ENCODE measurements at places on chromosomes 7 and 10.
A peak's percentile ranks its signal among the peaks of the same experiment; 100 is the strongest.

DNA sequence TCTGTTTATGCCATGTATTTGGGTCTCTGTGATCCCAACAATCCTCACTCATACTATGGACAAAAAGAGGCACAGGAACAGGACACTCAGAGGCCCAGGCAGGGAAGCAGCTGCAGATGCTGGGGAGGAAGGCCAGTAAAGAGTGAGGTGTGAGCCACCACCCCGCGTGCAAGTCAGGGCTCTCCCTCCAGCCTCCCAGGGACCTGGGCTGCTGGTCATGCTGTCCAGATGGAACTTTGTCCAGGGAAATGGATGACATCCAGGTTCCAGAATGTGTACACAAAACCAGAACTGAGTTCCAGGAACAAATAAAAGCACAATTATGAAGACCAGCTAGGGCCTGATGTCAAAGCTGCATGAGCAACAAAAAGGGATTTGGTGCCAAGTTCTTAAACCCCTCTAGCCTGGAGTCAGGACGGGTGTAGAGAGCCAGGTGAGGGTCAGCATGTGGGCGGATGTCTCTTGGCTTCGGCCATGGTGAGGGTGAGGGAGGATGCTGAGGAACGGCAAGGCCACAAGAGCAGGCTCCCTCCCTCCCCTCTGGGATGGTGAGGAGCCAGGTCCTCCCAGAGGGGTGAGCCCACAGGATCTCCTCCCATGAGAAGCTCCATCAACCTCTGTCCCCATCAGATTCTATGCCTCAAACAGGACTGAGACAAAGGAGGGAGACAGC lies 739.7 kb downstream of the PARD3 start:
- no peak for DNase-seq

GRCh38 chr10:36808625-36809362 lies 316.6 kb upstream of the ANKRD30A start:
- DNase-seq = no peak

GRCh38 chr10:97059006-97059871 lies 126.5 kb downstream of the SLIT1 start:
- no peak for DNase-seq

DNA sequence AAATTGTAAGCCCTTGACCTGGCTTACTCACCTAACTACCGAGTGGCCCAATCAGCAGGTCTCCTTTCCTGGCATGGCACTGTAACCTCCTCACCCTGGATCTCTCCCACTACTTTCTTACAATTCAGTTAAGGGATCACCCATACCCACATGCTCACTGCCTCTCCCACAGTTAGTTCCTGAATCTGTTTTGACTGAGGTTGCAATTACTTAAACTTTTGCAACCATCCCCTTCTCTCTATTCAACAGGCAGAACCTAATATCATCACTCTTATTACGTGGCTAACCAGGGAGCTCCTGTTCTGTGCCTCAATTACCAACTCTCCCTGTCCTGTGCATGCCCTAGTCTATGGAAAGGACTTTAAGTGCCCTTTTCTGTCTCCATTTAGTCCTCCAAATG lies 84.2 kb upstream of the IKZF1 start:
- DNase-seq = no peak

- DNase-seq = peak; percentile 58
These were observed 111.0 kb upstream of the ANLN start for GRCh38 chr7:36278620-36279172.

GRCh38 chr7:105016068-105016708 lies 2.2 kb downstream of the KMT2E start:
- DNase-seq = no peak

GRCh38 chr7:116377721-116378120 lies 121.8 kb upstream of the CAV2 start:
- no peak for DNase-seq

DNA sequence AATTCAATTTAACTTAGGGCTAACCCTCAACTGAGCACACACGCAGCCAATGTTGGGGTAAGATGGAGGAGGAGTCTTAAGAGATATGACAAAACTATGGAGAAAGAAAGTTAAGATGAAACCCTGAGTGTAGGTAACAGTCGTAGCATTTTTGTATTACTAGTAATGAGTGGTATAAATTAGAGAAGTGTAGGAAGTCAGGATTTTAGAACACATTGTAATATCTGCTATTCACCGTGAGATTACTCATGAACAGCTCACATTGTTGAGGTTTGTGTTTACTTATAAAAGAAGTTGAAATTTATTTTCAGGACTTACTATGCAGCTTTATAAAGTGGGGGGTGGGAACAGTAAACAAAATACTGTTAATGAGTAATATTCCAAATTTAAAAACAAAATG lies 107.2 kb downstream of the ARHGAP21 start:
- DNase-seq = no peak

DNA sequence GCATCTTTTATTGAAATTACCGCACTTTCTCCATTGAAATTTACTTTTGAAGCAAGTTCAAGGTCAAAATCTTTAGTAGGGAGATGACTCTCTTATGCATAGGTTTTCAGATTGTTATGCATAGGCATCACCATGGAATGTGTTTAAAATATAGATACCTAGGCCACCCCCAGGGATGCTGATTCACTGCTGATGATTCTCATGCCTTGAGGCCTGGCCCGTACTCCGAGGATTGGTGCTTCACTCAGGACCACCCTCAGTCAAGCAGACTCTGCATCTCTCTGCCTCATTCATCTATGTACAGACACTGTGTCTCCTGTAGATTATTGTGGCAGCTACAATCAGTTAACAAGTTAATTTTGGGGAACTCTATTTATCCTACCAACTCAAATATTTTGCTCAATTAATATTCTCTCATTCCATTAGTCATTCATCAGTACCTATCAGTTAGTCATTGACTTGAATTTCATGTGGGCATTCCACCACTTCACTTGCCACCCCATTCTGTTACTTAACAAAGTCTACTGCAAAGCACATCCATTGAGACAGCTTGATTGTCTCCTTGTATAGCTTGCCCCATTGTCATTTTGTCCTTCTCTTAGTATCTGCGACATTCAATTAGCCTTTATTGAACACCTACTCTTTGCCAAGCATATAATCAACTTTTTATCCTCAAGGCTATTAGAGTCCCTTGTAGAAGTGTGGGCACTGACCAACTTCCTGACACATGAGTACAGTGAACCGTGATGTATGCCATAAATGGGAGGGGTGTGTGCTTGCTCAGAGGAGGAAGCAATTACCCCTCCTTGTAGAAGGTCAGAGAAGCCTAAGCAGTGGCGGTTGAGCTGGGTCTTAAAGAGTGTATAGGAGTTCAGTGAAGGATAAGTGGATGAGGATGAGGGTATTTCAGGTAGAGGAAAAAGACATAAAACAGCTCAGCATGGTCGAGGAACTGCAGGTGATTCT lies 255.6 kb upstream of the BMPER start:
- no peak for DNase-seq

DNA sequence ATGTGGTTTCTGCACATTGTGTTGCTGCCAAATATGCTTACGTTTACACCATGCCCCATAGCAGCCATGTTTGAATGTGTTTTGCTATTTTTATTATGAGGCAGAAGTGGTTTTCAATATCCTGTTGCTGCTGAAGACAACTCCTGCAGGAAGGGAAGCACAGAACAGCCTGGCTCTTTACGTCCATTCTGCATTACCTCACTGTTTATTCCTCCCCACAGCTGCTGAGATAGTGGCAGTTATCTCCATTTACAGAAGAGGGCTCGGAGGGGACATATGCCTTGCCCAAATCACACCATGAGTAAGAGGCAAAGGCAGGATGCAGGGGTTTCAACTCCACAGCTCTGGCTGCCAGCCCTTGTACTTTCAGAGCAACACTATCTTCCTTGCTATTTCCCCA lies 35.3 kb downstream of the PLPP4 start:
- DNase-seq = no peak

GRCh38 chr7:91373111-91373800 lies 109.0 kb downstream of the FZD1 start:
- DNase-seq = no peak

GRCh38 chr10:55704950-55705349 lies 656.1 kb downstream of the ZWINT start:
- no peak for DNase-seq

DNA sequence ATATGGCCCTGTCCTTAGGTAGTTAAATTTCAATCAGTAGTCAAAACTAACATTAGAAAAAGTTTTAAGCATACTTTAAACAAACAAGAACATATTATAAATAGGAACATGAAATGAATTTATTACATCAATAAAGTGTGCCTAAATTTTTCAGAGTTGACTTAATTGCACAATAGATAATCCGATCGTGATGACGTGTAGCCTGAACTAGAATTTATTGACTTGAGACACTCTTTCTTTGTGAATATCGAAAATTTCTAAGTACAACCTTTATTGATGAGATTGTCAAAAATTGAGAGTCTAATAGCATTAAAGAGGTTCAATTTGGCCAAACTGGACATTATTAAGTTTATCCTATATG lies 56.0 kb downstream of the CALD1 start:
- no peak for DNase-seq

DNA sequence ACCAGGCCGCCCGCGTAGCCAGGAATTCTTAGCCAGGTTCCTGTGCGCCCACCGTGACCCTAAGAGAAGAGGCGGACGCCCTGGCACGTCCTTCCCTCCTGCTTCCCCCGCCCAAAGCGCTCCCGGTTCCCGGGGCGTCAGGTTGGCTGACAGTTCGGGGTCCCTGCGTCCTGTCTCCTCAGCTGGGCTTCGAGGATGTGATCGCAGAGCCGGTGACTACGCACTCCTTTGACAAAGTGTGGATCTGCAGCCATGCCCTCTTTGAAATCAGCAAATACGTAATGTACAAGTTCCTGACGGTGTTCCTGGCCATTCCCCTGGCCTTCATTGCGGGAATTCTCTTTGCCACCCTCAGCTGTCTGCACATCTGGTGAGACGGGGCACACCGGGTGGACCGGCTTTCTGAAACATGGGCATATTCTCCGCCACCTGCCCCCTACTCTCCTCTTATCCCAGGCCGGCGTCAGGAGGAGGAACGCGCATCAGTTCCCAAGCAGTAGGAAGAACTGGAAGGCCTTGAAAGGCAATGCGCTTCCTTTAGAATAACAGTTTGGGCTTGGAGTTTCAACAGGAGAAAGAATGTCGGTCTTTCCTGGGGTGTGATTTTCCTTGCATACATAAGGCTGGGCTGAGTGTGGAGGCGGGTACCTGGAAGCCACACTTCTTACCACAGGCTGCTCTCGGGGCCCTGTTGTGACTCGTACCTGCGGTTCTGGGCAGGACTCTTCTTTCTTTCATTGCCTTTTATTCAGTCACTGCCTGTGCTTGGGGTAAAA lies 728 bp downstream of the CAV2 start:
- DNase-seq = peak; percentile 93

DNA sequence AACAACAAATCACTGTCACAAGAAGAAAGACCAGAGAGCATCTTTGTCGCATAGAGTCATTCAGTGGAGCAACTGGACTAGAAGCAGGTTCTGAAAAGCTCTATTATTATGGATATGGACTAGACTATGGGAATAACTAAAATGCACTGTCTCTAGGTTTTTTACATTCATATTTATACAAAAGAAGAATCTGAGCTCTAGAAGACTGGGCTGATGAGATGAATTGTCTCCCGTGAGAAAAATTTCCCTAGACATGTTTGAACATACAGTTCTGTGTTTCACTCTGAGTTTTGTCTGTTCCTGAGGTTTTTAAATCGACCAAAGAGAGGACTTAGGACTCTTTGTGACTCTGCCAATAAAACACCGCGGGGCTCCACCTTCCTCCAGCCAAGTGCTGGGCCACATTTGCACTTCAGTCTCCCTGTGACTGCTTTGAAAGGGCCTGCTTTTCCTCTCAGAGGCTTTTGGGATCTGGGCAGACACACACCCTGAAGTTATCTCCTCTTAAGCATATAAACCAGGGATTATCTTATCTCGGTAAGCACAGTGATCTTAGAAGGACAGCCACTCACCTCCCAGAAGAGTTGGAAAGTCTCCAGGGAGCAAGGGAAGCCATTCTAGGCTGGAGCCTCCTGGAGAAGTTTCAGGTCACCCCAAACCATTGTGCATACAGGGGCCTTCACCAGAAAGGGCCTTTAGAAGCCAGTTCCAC lies 101.0 kb upstream of the JCAD start:
- no peak for DNase-seq

GRCh38 chr7:101589976-101590662 lies 39.0 kb downstream of the MYL10 start:
- DNase-seq = no peak

GRCh38 chr7:78139335-78139734 lies 340.8 kb downstream of the PHTF2 start:
- DNase-seq = no peak

DNA sequence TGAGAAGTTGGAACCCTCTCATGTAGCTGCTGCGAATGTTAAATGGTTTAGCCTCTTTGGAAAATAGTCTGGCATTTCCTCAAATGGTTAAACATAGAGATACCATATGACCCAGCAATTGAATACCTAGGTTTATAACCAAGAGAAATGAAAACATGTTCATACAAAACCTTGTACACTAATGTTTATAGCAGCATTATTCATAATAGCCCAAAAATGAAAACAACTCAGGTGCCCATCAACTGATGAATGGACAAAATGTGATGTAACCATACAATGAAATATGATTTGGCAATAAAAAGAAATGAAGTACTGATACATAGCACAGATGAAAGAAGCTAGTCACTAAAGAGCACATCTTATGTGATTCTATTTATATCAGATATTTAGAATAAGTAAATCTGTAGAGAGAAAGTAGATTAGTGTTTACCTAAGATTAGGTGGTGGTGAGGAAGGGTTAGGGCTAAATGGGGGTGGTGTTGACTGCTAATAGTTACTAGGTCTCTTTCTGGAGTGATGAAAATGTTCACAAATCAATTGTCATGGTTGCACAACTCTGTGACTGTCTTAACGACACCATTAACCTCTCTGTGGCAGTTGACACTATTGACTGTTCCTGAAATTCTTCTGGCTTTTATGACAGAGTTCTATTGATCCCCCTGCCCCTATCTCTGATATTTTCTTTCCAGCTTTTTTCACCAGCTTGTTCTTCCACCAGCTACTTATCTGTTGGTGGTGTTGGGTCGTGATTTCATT lies 35.2 kb downstream of the VCL start:
- DNase-seq = no peak

DNA sequence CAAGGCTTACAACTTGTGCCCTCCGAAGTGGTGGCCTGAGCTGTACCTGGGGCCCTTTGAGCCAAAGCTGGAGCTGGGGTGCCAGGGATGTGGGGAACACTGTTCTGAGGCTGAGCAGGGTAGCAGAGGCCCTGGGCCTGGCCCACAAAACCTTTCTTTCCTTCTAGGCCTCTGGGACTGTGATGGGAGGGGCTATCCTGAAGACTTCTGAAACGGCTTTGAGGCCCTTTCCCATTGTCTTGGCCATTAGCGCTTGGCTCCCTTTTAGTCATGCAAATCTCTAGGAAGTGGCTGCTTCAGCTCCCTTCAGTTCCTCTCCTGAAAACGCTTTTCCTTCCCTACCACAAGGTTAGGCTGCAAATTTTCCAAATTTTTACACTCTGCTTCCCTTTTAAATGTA lies 16.8 kb upstream of the CRYGN start:
- no peak for DNase-seq

DNA sequence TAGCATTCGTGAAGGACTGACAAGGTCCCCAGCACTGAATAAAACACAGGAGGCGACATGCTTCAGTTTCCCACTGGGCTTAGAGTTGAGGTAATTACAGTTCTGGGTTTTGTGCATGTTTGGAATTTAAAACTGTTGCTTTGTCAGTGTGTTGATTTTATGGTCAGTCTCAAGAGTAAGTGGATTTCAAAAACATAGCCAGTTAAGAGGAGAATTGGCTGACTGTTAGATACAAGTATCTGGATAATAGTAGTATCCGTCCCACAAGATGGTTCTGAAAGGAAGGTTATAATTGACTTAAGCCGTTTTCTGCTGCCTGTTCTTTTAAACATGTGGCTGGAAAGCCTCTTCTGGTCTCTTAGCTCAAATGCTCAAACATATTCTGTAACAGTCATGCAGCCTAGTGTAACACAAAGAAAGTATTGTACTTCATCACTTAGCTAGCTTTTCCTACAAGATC lies 170.9 kb downstream of the POLR1F start:
- no peak for DNase-seq
